ENCODE measurements at places on chromosomes 16 and 17. TPM values are rescaled to one million over a fixed set of nuclear protein-coding genes. Genes with fewer than 3 reads are reported as not detected.

- DNase-seq, result no peak
Observed at GRCh38 chr16:72517154-72517553, 345.2 kb upstream of the PMFBP1 start.

DNA sequence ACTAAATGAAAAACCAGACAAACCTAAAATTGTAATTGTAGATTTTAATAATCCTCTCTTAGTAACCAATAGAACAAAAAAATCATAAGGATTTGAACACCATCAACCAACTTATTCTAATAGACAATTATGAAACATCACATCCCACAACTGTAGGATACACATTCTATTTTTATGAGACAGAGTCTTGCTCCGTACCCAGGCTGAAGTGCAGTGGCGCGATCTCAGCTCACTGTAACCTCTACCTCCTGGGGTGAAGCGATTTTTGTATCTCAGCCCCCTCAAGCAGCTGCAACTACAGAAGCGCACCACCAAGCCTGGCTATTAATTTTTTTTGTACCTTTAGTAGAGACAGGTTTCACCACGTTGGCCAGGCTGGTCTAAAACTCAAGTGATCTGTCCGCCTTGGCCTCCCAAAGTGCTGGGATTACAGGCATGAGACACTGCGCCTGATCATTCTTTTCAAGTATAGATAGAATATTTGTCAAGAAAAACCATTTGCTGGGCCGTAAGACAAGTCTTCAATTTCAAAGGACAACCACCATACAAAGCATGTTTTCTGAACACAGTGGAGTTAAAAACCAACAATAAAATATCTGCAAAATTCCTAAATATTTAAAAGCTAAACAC lies 49.8 kb downstream of the CREBBP start:
- no peak for DNase-seq

DNA sequence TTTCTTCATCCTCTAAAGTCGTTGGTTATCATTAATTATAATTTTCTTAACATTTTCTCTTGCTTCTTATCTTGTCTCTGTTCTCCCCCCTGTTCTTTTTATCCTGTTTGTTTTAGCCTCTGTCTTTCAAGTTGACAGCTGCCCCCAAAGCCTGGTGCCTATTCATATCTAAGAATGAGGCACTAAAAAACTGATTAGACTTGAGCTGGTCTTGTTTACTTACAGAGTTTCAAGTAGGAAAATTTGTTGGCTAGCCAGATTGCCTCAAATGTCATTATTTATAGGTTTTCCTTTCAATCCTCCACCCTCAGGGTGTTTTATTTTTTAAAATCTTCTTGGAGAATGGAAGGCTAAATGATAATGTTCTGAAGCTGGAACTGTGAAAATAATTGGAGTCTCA lies 236.0 kb downstream of the UTP18 start:
- DNase-seq, result no peak

HOXB8 gene
- polyA plus RNA-seq, result 59.7 TPM

DNA sequence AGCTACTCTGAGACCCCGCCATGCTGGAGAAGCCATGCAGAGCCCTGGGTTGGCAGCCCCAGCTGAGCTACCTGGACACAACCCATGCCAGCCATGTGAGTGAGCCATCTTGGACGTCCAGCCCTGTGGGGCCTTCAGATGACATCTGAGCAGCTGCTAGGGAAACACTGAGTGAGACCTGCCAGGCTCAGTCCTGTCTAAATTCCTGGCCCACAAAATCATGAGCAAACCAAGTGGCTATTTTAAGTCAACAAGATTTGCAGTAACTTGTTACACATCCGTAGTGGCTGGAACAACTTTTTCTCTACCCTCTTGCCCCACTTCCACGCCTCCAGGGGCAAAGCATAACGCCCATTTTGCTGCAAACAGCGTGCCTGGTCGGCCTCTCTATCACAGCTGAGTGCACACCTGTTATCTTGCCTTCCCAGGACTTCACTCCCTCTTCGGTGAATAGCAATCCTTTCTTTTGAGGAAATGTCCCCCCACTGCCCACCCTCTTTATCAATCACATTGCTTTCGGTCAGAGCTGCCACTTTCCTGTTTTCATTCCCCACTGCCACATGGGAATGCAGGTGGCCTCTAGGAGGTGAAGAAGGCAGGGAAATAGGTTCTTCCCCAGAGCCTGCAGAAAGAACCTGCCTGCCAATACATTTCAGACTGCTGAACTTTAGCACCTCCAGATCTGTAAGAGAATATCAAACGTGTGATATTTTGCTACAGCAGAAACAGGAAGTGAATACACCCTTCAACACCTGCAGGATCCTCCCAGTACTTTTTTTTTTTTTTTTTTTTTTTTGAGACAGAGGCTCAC lies 7.4 kb upstream of the SCIMP start:
- DNase-seq, result no peak

DNA sequence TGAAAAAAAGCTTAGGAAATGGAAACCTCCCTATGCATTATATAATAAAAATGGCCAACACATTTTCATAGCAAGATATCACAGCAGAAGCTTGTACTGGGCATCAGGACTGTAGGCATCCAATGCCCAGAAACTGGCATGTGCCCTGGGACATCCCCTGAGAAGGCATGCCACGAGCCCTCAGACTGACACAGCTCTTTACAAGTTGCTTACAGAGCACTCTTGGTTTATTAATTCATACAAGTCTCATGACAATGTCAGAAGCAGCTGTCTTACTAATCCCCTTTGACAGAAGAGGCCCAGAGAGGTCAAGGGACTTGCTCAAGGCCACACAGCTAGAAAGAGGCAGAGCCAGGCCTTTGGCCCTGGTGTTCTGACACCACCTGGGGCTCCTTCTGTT lies 5.6 kb upstream of the CCL2 start:
- no peak for DNase-seq

DNA sequence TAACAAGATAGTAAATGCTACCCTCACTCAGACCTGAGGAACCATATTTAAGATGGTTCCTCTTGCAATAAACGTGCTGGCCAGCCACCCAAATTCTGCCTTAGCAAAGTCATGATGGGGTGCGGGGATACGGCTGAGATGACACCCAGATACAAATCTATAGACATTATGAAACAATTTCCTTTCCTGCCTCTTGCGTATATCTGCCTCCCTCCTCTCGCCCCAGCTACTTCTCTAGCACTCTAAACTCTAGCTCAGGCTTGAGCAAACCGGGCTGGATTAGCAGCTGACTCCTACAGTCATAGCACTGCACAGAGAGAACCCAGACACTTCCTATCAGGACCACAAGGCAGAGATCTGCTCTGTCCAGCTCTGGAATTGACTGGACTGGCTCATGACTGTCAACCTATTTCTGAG lies 22.3 kb downstream of the CD300LF start:
- DNase-seq, result no peak
